Activated T-cell treated with anti-CD3 and anti-CD28 coated beads for 1 hour (primary cell): ENCODE measurements at places on chromosomes 12 and 14.
A peak's percentile ranks its signal among the peaks of the same experiment; 100 is the strongest.

- no peak for DNase-seq
Measured at GRCh38 chr14:65170318-65170717, 68.0 kb upstream of the MAX start.

DNA sequence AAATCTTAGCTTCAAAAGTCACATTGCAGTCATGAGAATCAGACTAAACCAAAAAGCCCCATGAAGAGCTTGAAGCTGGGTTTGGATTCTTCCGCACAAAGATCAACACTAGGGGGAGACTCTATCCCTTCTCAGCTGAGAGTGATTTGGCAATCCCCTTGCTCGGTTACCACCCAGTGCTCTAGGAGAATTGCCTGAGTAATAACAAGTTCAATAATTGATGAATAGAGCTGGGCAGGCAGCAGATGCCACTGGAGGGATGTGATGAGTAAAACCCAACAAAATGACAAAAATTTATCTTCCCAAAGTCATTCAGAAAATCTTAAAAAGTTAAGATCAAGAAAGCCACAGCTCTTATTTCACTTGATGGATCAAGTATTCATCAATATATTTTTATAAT lies 185.6 kb upstream of the ARID2 start:
- peak; percentile 4 for DNase-seq

DNA sequence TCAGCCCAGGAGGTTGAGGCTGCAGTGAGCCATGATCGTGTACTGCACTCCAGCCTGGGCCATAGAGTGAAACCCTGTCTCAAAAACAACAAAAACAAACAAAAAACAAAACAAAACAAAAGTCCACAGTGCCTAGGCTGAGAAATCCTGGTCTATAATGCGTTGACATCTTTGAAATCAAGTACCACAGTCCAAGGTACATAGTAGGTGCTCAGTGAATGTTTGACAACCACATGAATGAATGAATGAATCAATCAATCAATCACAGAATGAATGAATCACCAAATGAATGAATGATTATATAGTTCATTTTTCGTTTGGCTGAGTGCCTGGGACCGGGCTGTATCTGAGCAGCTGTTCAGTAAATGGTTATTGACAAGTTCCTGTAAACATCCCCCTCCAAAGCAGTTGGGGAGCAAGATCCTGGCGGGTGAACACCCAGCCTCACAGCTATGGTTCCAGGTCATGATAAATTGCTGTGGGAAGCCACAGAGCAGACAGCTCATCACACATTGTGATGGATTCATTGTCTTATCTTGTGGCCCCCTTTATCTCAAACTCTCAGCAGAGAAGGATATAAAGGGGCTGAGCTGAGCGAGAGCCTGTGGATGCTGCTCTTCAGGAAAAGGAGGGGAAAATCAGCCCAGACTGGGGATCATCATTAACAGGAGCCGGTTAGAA lies 30.4 kb upstream of the IFT81 start:
- no peak for DNase-seq

DNA sequence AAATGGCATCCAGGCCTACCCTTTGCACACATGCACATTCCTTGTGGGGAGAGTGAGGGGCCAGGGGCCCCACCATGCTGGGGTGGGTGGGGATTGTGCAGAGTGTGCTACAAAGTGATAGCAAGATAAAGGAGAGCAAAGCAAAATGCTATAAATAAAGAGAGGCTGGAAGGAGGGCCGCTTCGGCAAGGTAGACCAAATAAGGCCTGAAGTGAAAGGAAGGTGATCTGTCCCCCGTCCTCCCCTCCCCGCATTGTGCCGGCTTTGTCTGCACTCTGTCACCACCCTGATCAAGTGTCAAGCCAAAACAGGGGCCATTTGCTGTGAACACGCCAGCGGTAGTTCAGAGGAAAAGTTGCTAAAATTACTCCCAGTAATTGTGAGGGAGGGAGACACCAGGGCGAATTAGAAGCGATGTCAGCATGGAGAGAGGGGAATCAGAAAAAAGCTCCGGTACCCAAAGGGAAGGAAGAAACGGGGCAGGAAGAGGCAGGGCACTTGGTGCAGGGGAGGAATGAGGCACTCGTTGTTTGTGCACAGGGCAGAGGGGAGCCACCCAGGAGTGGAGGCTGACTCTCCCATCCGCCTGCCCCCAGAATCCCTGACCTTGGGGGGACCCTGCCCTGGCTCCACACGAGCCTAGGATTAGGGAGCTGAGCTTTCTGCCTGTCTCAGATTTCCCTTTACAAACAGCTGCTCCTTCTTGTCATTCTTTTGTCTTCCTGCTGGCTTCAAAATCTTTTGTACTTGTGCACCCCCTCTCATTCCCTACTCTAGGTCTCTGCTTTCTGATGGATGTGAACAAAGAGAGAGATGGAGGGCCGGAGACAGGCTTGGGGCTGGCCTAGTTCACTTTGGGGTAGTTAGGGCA lies 2.9 kb upstream of the MYH7 start:
- DNase-seq: no peak

DNA sequence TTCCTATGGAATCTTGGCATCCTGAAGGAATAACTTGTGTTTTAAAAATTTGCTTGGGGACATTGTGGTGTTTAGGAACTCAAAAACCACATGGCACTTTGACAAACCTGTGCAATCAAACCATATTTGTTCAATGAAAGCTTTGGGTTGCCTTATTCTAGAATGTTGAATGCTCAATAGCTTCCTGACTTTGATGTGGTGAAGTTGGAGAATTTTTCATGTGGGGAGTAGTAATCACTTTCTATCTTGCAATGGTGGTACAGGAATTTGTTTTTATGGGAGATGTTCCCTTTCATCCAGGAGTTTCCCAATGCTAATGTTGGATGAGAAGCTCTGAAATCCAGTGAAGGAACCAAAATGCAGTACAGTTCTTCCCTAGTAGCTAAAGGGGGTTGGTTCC lies 42.2 kb upstream of the LDHB start:
- DNase-seq: no peak
